ENCODE measurements at places on chromosomes 13 and 19.

DNA sequence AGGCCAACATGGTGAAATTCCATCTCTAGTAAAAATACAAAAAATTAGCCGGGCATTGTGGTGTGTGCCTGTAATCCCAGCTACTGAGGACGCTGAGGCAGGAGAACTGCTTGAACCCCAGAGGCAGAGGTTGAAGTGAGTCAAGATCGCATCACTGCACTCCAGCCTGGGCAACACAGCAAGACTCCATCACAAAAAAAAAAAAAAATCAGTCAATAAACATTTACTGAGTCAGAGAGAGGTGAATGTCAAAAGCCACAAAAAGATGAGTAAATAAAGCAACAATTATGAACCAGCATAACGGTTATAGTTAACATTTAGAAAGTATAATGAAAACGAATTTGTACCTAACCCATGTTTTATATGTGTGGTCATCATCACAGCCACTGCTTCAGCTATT is 23.1 kb downstream of the PSPC1 start:
- DNase-seq, result no peak

GRCh38 chr13:95516021-95516420 is 36.5 kb upstream of the CLDN10 start:
- no peak for DNase-seq

DNA sequence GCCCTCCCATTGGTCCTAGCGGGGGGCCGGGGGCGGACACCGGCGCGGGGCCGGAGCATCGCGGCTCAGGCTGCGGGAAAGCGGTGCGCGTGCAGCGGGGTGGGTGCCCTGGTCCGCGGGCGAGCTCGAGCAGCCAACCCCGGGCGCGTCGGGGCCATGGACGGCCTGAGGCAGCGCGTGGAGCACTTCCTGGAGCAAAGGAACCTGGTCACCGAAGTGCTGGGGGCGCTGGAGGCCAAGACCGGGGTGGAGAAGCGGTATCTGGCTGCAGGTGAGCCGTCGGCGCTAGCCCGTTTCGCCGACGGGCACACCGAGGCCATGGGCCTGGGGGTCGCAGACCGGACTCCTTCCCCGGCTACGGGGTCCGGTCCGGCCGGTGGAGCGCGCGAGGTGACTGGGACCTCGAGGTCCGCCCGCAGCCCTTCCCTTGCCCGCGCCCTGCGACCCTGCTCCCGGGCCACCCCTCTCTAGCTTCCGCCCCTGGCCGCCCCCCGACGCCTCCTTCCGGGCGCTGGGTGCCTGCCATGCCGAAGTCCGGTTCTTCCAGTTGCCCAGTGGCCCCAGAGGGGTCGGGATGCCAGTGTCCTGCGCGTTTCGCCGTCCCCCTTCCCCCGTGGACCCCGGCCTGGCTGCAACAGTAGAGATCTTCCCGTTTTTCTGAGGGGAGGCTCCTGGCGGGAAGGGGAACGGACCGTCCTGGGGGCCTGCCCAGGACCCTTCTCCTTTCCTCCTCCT is at the start of gene REEP6:
Gene REEP6, plus strand, starts transcription at position 68 of the 735 bp plus-strand sequence. Its CDS starts 89 bp downstream, at position 157.
- no peak for DNase-seq

- DNase-seq, result no peak
Observed at GRCh38 chr19:49775742-49776370, 9.1 kb downstream of the AP2A1 start.

DNA sequence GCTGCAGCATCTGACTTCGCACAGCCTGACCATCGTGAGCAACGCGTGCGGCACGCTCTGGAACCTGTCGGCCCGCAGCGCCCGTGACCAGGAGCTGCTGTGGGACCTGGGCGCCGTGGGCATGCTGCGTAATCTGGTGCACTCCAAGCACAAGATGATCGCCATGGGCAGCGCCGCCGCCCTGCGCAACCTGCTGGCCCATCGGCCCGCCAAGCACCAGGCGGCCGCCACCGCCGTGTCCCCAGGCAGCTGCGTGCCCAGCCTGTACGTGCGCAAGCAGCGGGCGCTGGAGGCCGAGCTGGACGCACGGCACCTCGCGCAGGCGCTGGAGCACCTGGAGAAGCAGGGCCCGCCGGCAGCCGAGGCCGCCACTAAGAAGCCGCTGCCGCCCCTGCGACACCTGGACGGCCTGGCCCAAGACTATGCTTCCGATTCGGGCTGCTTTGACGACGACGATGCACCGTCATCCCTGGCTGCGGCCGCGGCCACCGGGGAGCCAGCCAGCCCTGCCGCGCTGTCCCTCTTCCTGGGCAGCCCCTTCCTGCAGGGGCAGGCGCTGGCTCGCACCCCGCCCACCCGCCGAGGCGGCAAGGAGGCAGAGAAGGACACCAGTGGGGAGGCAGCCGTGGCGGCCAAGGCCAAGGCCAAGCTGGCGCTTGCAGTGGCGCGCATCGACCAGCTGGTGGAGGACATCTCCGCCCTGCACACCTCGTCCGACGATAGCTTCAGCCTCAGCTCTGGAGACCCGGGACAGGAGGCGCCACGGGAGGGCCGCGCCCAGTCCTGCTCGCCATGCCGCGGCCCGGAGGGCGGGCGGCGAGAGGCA is 13.6 kb downstream of the C19orf25 start:
- DNase-seq, result no peak

DNA sequence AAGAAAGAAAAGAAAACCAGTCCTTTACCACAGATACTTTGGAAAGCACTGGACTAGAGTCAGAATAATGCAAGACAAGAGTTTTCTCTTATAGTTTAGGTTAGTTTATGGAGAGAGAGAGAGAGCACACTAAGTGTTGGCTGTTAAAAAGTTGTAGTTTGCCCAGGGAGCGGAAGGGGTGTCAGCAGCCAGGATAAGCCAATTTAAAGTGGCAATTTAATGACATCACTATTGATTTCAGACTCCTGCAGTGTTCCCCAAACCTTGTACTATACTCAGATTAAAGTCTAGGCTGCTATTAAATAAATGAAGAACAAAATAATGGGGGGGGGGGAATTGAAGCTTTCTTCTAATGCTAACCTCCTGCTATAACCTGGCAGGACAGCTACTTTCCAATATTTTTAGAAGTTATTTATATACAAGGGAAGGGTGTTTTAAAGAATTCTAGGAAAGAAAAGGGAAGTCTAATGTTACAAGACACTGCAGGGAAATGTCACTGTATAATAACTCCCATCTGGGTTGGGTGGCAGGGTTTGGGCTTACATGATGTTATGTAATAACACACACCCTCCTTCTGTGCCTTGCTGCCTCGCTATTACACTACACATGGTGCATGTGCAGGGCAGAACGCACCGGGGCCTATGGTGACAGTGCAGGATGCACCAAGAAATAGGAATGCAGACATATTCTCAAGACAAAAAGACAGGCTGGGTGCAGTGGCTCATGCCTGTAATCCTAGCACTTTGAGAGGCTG is 19.9 kb downstream of the TPT1 start:
- DNase-seq, result no peak

DNA sequence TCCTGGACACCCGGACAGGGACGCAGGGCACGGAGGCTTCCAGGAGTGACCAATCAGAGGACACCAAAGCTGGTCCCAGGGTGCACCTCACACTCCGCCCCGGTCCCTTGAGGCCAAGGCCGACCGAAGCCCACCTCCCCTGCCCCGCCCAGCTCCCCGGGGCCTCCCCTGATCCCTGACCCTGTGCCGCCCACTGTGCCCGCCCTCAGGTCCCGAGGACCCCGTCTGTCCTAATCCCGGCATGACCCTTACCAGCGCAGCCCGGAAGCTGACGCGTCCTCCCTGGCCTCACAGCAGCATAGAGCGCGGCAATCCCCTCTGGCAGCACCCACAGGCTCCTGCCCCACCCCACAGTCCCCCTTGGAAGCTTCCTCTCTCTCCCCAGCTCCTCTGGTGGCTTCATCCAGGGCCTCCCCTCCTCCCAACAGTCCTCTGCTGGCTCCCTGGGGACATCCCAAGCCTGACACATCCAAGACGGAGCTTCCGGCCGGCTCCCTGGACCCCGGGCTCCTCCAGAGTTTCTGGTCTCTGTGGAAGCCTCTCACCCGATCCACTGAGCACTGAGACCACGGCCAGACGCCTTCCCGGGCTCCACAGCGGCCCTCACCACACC is 7.4 kb upstream of the CDC34 start:
- no peak for DNase-seq

DNA sequence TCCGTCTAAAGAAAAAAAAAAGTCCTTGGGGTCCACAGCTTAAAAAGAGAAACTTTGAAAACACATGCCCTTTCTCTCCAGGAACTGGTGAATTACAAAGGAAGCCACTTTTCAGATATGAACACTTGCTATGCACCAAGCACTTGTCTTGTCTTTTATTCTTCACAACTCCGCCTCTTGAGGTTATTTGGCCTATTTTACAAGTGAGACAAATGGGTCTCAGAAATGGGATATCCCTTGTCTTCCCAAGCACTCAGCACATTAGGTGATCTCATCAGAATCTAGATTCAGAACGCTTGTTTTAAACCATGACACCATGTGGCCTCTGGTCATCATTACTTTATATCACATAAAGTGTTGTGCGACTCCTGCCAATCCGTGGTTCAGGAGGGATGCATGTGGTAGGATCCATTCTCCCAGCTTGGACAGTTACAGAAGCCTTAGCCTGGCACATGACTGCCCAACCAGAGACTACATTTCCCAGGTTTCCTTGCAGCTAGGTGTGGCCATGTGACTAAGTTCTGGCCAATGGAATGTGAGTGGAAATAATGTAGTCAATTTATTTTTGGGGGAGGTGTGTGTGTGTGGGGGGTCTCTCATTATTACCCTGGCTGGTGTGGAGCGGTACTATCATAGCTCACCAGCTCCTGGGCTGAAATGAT is 13.9 kb downstream of the TSKS start:
- DNase-seq, result no peak

Data from neuronal stem cell (in vitro differentiated cells).